PC-3 (cell line): ENCODE measurements at places on chromosomes 11 and 22. TPM values are rescaled to one million over a fixed set of nuclear protein-coding genes. Genes with fewer than 3 reads are reported as not detected.
A peak's percentile ranks its signal among the peaks of the same experiment; 100 is the strongest.

STX3 gene
- total RNA-seq: 34.3 and 49.8 TPM in 2 replicates

DNA sequence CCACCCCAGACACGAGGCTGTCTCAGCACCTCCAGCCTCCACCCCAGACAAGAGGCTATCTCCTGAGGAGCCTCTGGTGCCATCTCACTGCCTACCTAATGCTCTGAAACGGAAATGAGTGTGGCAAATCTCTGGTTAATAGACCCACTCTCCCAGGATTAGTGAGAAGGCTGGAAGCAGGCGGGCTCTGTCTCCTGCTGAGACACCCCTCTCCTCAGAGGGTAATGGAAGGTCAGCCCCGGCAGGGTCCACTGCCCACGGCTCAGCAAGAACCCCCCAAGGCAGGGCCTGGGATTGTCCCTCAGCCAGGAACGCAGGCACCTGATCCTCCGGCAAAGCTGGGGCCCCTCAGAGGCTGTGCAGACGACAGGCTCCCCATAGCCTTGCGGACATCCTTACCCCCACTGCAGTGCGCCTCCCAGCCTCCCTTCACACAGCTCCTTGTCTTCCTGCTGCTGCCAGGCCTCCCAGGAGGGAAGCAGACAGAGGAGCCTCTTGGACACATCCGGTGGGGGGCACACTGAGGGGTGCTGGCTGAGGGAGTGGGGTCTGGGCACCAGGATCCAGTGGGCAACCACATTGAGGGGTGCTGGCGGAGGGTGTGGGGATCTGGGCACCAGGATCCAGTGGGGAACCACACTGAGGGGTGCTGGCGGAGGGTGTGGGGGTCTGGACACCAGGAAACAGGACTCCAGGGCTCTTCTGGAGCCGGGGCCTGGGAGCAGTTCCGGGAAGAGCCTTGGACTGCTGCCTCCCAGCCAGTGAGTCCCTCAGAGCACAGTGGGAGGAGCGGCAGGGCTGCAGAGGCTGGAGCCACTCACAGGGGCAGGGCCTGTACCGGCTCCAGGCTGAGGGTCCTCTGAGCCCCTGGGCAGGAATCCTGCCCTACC, 13.1 kb downstream of the CHID1 start:
- DNase-seq: no peak

- DNase-seq: peak; percentile 43
These were observed 8.4 kb downstream of the LRRC10B start for GRCh38 chr11:61516675-61517572.

DNAJB13 gene
- total RNA-seq: 0.29 and 0.46 TPM in 2 replicates

DNA sequence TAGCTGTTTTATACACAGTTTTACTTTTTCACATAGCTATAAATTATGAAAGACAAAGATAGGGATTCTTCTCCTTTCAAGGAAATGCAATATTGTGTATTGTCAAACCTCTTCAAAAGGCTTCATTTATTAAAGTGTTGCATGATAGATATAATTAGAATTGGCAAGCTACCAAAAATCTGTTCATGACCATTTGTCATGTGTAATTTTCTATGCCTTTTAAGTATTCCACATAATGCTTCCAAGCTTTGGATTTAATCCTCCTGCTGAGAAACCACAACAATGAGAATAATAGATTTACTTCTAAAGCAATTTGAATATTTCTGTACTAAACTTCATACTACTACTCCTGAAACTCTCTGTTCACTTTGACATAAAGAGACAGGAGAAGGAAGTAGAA, 403.2 kb upstream of the CCDC179 start:
- no peak for DNase-seq

DNA sequence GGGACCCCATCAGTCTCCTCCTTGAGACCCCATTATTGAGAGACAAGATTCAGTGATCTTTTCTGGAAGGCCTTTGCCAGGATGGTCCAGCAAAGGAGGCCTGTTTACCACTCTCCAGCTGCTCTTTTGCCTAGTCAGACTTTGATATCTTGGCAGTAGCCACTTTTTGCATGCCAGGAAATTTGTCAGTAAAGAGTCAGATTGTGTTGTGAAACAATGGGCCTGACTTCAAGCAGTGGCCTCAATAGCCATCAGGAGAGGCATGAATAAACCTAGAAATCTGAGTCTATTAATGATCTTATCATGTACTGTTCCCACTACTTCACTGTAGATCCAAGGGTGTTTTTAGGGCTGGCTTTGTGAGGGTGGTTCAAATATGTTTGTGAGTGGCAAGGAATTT, 479.4 kb downstream of the JRKL start:
- peak; percentile 9 for DNase-seq

- no peak for DNase-seq
These were observed 114.1 kb upstream of the SLC22A12 start for GRCh38 chr11:64476881-64477280.

GRCh38 chr11:61338783-61339489, 5.9 kb downstream of the TKFC start:
- DNase-seq: no peak

- no peak for DNase-seq
These were observed 3.1 kb downstream of the CERK start for GRCh38 chr22:46734830-46735453.

VSIG10L2 gene
- not detected in 2 replicates for total RNA-seq

- DNase-seq: no peak
These were observed 35.2 kb upstream of the TUB start for GRCh38 chr11:8045839-8046238.

DNA sequence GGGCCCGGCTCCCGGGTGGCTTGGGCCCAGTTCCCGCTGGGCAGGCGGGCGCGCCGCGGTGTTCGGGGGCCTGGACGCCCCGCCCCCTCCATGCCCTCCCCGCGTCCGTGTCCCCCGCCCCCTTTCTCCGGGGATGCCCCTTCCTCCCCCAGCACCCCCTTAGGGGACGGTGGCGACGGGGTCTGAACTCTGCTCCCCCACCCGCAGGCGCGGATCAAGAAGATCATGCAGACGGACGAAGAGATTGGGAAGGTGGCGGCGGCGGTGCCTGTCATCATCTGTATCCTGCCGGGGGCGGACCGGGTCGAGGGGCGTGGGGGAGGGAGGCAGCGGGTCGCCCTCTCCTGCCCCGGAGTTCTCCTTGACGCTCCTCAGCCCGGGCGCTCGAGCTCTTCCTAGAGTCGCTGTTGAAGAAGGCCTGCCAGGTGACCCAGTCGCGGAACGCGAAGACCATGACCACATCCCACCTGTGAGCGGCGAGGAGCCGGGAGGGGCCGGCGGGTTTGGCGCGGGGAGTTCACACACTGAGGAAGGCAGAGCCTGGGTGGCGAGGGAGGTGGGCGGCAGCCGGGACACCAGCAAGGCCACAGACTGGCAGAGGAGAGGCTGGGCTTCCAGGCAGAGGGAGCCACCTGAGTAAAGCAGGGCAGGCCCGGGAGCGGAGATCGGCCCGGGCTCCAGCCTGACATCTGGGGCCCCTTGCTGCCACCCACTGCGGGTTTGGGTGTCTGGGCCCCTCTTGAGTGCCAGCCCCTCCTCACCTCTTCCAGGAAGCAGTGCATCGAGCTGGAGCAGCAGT, 546 bp downstream of the DRAP1 start:
- peak; percentile 34 for DNase-seq

DNA sequence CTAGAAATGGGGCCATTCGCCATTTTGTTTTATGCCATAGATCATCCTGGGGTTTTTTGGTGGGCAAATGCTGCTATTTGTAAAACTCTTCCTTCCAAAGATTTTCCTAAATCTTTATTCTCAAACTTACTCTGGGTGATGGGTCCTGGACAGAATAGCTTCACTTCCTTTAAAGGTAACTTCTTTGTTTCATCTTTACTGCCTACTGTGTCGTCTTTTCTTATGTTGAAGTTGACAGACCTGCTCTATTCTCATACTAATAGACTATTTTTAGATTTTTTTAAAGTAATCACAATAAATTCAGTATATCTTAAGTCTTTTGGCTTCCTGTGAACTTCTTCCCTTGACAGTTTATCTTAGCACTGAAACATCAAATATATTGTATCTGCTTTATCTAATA, 98.6 kb downstream of the YAP1 start:
- no peak for DNase-seq

GRCh38 chr11:122007601-122008071, 108.4 kb downstream of the BLID start:
- no peak for DNase-seq

GRCh38 chr11:65334696-65335295, 1.1 kb downstream of the DPF2 start:
- no peak for DNase-seq

HORMAD2 gene
- not detected in 2 replicates for total RNA-seq

GPHA2 gene
- total RNA-seq: not detected in 2 replicates

SMTNL1 gene
- total RNA-seq: not detected in 2 replicates

DNA sequence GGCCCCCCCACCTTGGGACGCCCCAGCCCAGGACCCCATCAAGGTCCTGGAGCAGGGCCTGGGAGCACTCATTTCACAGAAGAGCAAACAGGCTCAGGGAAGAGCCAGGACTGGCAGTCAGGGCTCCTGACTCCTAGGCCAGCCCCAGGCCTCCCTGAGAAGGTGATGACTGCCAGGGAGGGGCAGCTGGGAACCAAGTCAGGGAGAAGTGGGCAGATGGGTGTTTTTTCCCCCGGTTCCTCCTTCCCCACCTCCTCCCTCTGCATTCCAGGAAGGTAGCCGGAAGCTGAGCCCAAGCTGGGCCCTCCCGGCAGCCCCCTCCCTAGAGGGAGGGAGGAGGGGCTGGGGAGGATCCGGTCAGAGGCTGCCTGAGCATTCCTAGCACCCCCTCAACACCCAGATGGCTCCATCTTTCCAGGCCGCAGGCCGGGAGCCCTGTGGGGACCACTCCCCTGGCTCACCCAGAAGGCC, 19.6 kb downstream of the MYRF start:
- DNase-seq: no peak

DNA sequence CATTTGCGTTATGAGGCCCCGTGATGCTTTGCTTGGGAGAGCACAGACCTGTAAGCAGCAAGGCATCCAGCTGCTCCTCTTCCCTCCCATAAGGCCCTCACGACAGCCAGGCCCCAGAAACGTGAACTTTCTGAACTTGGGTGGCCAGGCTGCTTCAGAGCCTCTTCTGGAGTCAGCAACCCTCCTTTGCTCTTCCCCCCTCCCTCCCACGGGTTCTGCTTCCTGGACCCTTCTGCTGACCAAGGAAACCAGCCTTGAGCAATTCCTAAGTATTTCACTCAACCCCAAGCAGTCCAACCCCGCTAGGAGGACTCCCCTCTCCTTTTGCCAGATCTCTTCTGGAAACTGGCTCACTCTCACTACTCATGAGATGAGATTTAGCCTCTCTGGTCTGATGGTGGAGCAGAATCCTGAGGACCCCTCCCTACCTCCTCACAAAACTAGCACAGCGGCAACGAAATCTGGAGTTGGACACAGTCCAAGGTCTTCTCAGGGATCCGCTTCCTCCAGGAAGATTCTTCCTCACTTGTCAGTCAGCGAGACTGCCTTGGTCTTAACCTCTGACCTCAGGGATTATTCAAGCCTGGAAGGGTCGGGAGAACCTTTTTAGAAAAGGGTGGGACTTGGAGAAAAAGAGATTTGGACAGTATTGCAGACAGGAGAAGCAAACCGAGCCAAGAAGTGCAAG, 86.2 kb downstream of the UBASH3B start:
- DNase-seq: no peak

DNA sequence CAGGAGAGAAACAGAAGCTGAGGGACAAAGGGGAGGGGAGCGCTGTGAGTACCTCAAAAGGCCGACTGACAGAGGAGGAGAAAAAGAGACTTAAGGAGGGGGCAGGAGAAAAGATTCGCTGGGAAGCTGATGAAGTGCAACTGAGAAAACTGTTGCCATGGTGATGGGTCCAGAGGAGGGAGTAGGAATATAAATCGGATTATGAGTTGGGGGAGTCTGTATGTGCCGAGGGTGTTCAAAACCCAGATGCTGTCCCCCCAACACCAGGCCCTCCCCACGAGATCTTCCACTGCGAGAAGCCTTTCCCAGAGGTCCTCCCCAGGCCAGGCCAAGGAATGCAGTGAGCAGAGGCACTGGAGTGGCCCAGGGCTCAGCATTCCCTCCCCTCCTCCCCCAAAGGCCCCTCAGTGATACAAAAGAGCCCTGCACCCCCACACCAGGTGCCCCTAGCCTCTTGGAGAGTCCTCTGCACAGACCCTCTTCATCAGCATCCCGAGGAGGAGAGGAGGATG, 13.7 kb upstream of the BCL9L start:
- no peak for DNase-seq

- DNase-seq: no peak
These were observed 12.1 kb upstream of the ELFN2 start for GRCh38 chr22:37439347-37439746.

DNA sequence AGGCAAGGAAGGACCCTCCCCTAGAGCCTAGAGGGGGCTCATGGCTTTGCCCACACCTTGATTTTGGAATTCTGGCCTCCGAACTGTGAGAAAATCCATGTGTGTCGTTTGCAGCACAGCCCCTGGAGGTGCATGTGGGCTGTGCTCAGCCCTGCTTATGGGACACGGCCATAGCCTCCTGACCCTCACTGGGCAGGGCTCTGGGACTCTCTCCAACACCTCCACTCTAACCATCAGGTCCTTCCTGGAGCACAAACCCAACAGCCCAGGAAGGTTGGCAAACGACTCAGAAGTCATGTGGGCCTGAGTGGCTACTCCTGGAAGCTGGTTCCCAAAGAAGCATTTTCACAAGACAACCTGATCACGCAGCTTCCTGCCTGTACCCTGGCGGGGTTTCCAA, 144.1 kb downstream of the CTTN start:
- no peak for DNase-seq

TRIM6 gene
- 10.1 and 12.6 TPM in 2 replicates for total RNA-seq

APOA5 gene
- total RNA-seq: not detected in 2 replicates

DNA sequence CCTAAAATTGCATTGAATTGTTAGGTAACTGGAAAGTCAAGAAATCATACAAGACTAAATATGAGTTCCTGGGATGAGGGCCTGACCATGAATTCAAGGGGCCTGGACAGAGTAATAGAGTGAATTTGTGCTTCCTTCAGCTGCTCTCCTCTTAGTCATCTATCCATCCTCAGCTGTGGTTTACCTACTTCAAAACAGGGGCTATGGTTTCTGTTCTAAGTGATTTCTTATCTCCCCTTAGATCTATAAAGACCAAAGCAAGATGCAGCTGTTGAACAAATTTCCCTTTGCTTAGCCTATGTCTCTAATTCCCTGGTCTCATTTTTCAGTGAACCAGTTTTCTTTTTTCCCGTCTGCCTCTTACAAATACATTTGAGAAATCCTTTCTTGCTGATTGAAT, 428.5 kb downstream of the FAM181B start:
- DNase-seq: no peak

MOGAT2 gene
- total RNA-seq: not detected in 2 replicates

DNA sequence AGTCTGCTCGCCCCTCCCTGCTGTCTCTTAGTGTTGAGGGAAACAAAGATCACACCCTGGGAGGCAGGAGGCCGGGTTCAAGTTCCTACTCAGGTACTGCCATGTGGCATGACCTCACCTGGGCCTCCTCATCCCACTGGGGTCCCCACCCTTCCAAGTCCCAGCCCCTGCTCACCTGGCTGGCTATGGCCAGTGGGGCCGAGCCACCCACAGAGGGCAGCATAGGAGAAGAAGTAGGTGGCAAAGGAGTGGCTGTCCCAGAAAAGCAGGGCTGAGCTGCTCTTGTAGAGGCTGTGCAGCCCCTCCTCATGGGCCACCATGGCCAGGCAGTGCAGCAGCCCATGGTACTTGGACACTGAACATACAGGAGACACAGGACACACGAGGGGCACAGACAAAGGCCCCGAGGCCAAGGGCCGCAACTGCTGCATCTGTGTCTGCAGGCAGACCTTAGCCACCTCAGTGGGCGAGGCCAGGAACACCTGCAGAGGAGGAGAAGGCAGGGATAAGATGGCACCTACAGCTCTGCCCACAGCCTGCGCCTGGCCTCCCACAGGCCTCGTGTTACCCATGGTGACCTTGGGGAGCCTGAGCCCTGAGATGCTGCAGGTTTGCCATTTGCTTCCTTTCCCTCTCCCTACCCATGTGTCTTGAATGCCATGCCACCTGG, 50.6 kb upstream of the MPEG1 start:
- peak; percentile 50 for DNase-seq

OR8G5 gene
- 0.26 and 0.46 TPM in 2 replicates for total RNA-seq

- no peak for DNase-seq
These were observed 44.2 kb downstream of the DSCAML1 start for GRCh38 chr11:117752721-117753237.
